ENCODE measurements at places on chromosomes 11 and 22. TPM values are rescaled to one million over a fixed set of nuclear protein-coding genes. Genes with fewer than 3 reads are reported as not detected.

The USH1C gene
- total RNA-seq: not detected

The SYT8 gene
- total RNA-seq: 141 TPM

The LRRN4CL gene
- 0.81 TPM for total RNA-seq

The SLC37A2 gene
- total RNA-seq: 7.8 TPM

The ALX4 gene
- not detected for total RNA-seq
